ENCODE measurements at places on chromosomes 16 and 17.

DNA sequence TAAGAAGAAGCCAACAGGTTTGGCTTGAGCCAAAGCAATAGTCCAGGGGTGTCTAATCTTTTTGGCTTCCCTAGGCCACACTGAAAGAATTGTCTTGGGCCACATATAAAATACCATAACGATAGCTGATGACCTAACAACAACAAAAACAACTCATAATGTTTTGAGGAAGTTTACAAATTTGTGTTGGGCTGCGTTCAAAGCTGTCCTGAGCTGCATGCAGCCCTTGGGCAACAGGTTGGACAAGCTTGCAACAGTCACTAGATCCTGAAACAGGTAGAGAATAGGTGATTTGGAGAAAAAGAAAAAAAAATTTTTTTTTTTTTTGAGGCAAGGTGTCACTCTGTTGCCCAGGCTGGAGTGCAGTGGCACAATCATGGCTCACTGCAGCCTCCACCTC lies 4.5 kb downstream of the CRYBA1 start:
- DNase-seq, result no peak

- no peak for DNase-seq
Observed at GRCh38 chr16:2370721-2371120, 30.2 kb upstream of the ABCA3 start.

DNA sequence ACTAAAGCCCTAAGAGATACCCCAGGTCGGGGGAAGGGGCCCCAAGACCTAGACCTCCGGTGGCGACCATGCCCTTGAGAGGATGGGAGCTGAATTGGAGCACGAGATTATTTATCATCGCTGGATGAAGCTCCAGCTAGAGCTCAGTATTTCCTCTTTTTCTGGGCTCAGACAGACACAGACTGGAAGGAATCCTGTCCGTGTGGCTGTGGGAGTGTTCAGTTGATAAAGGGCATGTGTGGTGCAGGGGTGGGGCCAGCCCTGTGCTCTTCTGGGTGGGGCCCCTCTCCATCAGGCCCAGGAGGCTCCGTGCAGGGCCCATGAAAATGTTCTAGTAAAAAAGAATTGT lies 6.3 kb upstream of the CBX4 start:
- DNase-seq, result no peak

DNA sequence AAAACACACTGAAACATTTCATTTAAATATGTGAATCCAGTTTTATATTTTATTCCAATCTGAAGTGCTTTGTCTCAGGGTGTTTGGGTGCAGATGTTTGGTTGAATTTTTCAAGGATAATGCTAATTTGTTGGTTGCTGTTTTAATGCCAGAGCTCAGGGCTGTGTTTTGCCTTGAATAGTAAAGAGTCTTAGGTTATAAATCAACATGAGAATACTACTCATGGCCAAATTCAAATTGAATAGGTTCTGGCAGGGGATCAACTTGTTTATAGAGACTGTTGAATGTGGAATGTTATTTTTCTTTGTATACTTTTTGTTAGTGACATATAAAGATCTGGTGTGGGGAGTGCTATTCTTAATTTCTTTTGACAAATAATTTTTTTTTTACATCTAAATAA lies 18.8 kb downstream of the TOM1L1 start:
- DNase-seq, result no peak

GRCh38 chr17:57264776-57265175 lies 8.5 kb downstream of the MSI2 start:
- DNase-seq, result no peak

DNA sequence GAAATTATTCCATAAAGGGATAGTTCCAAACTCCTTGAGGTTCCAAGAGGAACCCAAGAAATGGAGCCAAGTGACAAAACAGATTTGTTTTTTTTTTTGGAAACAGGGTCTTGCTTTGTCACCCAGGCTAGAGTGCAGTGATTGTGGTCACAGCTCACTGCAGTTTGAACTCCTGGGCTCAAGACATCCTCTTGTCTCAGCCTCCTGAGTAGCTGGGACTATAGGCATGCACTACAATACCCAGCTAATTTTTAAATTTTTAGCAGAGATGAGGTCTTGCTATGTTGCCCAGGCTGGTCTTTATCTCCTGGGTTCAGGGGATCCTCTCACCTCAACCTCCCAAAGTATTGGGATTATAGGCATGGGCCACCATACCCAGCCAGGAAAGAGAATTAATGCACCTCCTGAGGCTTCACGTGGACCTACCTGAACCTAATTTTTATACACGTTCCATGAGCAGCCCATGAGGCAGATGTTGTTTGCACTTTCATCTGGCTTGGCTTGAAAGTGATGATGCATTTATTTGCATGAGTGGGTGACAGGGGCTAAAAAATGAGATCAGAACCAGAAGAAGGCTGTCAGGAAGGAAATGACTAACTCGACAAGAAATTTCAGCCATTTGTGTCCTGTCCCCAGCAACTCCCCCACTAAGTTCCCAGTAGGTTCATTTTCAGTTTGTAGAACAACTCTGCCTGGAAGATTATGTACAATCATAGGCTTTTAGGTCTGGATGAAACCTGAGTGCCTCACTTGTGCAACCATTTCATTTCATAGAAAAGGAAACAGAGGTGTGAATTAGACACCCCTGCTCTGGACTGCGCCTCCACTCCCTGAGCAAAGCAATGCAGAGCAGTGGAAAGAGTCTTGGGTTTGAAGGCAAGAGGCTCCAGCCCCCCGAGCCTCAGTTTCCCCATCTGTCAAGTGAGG lies 10.3 kb upstream of the IRF8 start:
- DNase-seq, result no peak

DNA sequence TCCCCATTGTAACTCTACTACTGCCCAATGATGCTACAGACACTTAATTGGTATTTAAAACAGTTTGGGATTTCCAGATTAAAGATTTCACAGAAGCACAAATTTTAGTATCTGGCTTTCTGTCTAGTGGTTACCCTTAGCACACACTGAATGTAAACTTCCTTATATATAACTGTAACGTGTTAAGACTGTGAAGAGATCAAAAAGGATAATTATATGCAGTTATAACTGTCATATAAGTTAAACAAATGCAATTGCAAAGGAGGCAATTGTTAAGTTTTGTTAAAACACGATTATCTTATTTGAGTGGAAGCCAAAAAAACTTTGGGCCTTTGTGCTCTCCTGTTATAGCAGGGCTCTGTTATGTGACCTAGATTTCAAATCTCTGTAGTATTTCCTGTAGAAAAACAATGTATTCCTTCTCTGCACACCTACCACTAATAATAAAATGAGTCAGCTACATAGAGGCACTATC lies 147.9 kb downstream of the STXBP4 start:
- DNase-seq, result no peak

All from activated naive CD4-positive, alpha-beta T cell (primary cell).